Ammon's horn (tissue), 1 donor: ENCODE measurements at places on chromosomes 1 and 21.
A peak's percentile ranks its signal among the peaks of the same experiment; 100 is the strongest.

GRCh38 chr1:156524481-156524869 lies 23.9 kb upstream of the MEF2D start:
- DNase-seq, result no peak

DNA sequence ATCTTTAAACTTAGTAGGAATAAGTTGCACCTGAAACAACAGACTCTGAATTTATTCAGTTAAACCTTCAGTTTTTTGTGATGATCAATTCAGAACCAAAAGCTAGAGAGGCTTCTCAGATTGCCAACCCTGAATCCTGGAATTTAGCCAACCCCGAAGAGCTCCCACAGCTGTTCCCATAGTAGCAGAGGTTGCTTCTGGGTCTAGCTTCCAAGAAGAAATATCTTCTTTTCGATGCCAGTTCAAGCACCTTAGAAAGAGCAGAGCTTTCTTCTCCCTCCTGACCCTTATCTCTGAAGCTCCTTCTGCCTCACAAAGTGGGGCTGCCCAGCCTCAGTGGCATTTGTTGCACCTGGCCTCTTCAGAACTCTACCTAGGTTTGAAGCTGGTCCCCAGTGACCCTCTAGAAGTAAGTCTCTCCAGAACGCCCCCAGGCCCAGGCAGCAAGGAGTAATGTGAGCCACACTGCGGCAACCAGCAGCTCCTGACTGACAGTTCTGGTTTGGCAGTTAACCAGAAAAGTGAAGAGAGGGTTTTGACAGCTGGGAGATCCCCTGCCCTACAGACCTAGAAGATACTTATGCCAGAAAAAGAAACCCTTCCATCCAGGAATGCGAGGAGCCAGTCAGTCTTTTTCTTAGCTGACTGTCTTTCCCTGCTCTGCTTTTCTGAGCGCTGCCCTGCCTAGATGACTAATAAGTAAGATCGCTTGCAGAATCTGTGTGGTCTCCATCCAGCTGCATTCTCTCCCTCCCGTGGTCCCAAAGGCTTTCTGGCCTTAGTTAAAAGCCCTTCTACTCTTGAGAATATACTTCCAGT lies 165.9 kb downstream of the ADGRL4 start:
- DNase-seq, result peak; percentile 25

- no peak for DNase-seq
These were observed 152.7 kb downstream of the S1PR1 start for GRCh38 chr1:101389547-101389929.

GRCh38 chr1:78624035-78624434 lies 3.8 kb downstream of the IFI44L start:
- no peak for DNase-seq

GRCh38 chr1:164360265-164360664 lies 198.7 kb upstream of the PBX1 start:
- no peak for DNase-seq
